GM10248 (cell line): ENCODE measurements at places on chromosomes 6 and 20.

DNA sequence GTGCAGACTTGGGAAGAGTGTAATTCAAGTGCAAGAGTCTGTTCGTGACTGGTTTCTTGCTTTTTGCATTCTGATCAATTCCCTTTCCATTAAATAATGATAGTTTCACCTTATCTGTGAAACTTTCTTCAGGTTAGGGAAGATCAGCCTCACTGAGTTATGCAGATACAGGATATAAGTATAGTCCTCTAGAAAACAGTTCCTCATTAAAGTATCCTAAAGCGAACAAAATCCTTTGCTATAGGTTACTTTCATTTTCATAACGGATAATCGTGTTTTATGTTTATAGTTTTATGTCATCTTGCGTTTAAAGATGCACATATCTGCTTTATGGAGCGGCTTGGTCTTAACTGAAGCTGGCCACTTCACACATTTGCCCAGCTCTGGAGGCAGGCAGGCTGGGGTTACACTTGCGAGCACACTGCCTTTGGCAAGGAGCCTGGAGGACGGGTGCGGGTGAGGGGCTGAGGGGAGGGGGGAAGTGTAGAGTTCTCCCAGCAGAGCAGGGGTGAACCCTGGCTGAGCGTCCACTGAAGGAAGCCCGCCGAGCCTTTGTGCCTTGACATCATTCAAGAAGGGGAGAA is 123.5 kb upstream of the IFNGR1 start:
- DNase-seq, result no peak

GRCh38 chr6:145139895-145140294 is 595.4 kb downstream of the EPM2A start:
- no peak for DNase-seq

DNA sequence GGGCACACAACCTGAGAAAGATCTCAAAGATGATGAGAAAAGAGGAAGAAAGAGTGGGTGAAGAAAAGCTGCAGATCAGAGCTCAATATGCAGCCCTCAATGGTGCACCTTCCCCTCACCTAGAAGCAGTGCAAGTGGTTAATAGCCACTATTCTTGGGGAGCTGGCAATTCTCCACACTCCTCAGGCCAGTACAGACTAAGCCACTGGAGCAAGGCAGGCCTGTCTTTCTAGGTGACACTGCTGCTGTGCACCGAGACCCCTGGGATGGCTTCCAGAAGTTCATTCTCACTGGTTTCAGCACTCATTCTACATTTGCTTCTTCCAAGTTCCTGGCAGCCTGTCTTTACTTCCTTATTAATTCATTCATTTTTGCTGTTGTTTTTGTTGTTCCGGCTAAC is 973.3 kb downstream of the KIF16B start:
- no peak for DNase-seq

DNA sequence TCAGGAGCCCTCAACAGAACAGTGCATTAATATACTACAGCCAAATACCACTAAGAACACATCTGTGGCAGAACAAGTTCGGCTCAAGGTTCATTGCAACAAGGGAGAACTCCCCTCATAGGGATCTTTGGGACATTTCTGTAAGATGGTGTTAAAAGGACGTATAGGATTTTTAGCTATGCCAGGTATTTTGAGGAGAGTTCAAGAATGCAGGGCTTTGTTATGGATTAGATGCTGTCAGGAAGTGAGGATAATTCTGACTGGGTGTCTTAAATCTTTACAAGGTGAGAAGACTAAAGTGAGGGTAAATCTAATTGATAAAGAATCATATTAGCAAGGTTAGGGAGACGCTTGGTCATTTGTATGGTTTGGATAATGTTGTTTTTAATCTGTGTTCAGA is 83.7 kb upstream of the AHI1 start:
- no peak for DNase-seq

GRCh38 chr6:95741045-95741444 is 163.7 kb downstream of the MANEA start:
- DNase-seq, result no peak

GRCh38 chr20:50772420-50773185 is 22.3 kb upstream of the BCAS4 start:
- DNase-seq, result no peak

DNA sequence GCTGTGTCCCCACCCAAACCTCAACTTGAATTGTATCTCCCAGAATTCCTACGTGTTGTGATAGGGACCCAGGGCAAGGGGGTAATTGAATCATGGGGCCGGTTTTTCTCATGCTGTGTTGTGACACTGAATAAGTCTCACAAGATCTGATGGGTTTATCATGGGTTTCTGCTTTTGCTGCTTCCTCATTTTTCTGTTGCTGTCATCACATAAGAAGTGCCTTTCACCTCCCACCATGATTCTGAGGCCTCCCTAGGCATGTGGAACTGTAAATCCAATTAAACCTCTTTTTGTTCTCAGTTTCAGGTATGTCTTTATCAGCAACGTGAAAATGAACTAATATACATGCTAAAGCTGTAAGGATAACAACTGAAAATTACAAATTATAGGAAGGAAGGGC is 88.3 kb downstream of the CDYL start:
- DNase-seq, result no peak
